ENCODE measurements at places on chromosomes 5 and 9.

- no peak for DNase-seq
Measured at GRCh38 chr5:146213210-146213826, 9.9 kb downstream of the RBM27 start.

DNA sequence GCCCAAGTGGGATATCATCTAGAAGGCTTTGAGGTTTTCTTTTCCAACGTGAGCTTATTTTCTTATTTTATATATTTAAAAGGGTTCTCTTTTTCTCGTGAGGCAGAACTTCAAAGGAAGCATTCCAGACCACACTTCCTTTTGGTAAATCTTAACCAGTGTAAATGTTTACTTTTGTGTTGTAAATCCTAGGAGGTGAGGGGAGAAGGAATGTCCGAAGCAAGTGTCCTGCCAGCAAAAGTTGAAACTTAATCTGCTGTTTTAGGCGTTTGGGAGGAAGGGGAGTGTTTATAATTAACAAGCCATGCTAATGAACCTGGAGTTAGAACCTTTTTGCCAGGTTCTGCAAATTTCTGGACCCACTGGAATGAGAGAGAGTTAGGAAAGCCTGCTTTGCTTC lies 37.9 kb downstream of the WWC1 start:
- no peak for DNase-seq

DNA sequence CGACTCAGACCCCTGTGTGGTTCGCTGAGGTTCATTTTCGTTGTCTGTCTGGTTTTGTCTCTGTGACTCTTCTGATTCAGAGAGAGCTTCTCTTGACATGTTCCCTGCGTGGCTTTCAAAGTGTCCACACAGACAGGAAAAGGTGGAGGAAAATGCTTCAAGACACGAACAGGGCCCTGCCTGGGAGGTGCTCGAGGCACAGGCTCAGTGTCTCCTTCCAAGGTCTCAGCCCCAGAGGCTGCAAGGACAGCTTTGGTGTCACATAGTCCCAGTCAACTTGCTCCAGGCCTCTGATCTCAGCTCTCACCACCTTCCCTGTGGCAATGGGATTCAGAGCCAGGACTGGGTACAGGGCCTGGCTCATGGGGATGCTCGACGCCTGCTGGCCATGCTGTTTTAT lies 51.6 kb upstream of the SARDH start:
- no peak for DNase-seq

DNA sequence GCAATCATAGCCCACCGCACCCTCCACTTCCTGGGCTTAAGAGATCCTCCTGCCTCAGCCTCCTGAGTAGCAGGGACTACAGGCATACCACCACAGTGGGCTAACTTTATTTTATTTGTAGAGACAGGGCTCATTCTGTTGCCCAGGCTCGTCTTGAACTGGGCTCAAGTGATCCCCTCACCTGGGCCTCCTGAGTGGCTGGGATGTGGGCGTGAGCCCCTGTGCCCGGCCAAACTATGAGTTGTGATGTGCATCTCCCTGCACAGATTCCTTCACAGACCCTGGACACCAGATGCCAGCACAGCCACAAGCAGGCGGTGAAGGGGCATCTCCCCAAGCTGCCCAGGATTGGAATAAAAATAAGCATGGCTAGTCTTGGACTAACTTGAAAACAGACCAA lies 244.9 kb upstream of the IRX1 start:
- no peak for DNase-seq

GRCh38 chr5:171617817-171618591 lies 167.6 kb upstream of the SMIM23 start:
- no peak for DNase-seq

- no peak for DNase-seq
Measured at GRCh38 chr9:109730228-109730627, 49.8 kb upstream of the PALM2AKAP2 start.

Data from activated CD4-positive, alpha-beta T cell treated with anti-CD3 and anti-CD28 coated beads, Interleukin-2, Interleukin-4, amounts not matched to agents 100 ng/mL and 50 ng/mL, durations not matched to agents 16 hours and 8 hours (primary cell).